H7 (cell line): ENCODE measurements at places on chromosomes 5 and 9. TPM values are rescaled to one million over a fixed set of nuclear protein-coding genes. Genes with fewer than 3 reads are reported as not detected.

GRCh38 chr5:126561908-126562307 lies 33.1 kb downstream of the ALDH7A1 start:
- DNase-seq = no peak

DNA sequence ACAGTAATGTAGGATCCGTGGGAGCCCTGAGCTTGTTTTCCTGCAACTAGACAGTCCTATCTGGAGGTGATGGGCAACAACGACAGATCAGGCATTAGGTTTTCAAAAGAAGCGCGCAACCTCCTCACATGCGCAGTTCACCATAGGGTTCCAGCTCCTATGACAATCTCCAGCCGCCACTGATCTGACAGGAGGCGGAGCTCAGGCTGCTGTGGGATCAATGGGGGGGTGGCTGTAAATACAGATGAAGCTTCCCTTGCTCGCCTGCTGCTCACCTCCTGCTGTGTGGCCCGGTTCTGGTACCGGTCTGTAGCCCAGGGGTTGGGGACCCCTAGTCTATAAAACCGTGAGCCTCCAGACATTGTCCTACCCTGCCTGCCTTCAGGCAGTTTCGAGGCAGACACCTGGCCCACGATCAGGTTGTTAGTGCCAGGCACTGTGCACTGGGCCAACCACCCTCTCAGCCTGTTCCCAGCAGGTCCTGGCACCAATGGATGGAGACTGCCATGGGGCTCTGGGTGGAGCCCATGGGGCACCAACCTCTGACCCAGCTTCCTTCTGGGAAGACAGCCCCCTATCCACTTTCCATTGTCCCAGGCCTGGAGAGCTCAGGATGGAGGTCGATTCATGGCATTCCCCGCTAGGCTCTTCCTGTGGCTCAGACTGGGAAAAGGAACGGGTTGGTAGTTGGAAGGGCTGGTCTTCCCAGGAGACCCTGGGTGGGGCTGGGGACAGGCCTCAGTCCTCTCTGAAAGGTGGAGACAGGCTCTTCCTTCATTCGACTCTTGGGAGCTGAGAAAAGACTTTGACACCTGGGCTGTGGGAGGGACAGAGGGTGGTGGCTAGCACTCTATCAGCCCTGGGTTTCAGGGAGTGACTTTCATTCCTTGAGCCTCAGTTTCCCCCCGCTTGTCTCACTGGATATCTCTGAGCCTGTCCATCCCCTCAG lies 1.7 kb downstream of the ENDOG start:
- peak; percentile 55 for DNase-seq

MORN5 gene
- not detected in 2 replicates for total RNA-seq

REEP2 gene
- total RNA-seq = 18.3 and 20.3 TPM in 2 replicates

PANK3 gene
- total RNA-seq = 50.1 and 65.4 TPM in 2 replicates

TAF11L10 gene
- total RNA-seq = not detected in 2 replicates

RXRA gene
- total RNA-seq = 17.7 and 23.2 TPM in 2 replicates
